ENCODE measurements at places on chromosomes 6 and 20.

GRCh38 chr6:26103141-26103769, 16.0 kb downstream of the HFE start:
- DNase-seq = no peak

DNA sequence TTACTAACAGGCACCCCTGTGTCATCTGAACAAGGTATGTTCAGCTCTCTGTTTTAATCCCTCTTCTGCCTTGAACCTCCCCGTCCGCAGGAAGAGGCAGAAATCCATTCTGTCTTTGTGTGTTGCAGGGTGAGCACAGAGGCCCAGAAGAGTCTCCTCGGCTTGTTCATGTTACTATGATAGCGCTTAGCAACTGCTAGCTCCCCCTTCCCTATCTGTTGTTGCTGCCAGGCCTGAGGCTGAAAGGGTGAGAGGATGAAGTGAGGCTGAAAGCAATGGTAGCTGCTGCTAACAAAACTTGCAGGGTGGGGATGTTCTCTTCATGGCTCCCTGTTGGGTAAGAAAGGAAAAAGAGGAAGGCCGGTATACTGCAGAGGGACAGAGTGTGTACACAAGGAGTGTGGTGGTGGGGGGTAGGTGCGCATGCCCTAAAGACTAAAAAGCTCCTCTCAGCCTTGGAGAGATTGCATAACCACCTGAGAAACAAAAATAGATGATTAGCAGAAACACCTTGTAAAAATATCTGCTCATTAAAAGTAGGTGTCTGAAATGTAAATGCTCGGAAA, 55.2 kb upstream of the CITED2 start:
- DNase-seq = peak; percentile 59

GRCh38 chr20:32963176-32963575, 41.1 kb downstream of the SUN5 start:
- DNase-seq = no peak

DNA sequence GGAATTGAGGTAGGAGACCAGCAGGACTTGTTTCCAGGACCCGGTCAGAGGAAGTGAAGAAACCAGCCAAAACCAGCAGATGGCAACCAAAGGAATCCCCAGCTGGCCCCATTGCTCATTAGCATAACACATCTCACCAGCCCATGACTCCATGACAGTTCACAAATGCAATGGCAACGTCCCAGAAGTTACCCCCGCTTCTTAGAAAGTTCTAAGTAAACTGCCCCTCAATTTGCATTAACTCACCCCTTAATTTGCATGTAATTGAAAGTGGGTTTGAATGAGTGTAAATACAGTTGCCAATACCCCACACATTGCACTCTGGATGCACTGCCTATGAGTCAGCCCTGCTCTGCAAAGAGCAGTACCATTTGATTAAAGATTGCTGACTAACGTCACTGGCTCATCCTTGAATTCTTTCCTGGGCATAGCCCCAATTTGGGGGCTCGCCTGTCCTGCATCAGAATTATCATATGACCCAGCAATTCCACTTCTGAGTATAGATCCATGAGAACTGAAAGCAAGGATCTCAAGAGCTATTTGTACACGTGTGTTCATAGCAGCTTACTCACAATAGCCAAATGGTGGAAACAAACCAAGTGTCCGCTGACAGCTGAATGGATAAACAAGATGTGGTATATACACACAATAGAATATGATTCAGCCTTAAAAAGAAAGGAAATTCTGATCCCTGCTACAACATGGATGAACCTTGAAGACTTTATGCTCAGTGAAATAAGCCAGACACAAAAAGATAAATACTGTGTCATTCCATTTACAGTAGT, 36.4 kb downstream of the MYLK4 start:
- DNase-seq = peak; percentile 40

DNA sequence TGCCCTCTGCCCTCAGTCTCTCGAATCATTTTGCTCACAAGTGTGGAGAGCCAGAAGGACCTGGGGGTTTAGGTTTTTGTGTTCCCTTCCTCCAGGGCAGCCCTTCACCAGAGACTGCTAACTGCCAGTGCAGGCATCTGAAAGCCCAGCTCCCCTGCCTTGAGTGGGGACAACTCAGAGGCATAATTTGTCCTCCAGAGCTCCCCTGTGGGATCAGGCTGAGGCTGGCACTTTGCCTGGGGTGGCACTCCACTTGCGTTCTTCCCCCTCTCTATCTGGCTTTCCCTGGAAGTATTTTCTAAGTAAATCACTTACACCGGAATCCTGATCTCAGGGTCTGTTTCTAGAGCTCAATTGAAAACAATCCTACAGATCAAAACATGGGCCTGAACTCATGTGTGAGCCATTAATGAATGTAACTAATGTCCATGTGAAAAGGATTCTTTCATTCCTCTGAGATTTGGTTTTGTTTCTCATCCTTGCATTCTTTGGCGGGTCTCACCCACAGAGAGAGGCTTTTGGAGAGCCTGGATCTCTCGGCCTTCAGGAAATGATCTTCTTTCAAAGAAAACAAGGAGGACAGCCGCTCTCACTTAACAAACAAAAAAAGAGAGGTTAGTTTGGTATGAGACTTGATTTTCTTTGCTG, 125.7 kb upstream of the RIPOR2 start:
- no peak for DNase-seq

DNA sequence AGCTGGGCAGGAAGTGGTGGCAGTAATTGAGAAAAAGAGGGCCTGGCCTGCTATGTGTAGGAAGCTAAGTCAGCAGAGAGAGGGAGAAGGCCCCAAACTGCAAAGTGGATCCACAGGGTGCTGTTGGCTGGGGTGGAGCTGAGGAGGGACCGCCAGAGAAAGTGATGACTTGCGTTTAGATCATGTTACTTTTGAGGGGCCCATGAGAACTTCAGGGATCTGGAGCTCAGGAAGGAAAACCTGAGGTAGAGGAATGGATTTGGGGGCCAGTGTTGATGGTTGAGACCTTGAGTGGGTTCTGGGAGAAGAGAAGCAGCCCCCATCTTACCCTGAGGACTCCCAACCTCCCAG, 155.5 kb downstream of the MRPL14 start:
- DNase-seq = no peak

DNA sequence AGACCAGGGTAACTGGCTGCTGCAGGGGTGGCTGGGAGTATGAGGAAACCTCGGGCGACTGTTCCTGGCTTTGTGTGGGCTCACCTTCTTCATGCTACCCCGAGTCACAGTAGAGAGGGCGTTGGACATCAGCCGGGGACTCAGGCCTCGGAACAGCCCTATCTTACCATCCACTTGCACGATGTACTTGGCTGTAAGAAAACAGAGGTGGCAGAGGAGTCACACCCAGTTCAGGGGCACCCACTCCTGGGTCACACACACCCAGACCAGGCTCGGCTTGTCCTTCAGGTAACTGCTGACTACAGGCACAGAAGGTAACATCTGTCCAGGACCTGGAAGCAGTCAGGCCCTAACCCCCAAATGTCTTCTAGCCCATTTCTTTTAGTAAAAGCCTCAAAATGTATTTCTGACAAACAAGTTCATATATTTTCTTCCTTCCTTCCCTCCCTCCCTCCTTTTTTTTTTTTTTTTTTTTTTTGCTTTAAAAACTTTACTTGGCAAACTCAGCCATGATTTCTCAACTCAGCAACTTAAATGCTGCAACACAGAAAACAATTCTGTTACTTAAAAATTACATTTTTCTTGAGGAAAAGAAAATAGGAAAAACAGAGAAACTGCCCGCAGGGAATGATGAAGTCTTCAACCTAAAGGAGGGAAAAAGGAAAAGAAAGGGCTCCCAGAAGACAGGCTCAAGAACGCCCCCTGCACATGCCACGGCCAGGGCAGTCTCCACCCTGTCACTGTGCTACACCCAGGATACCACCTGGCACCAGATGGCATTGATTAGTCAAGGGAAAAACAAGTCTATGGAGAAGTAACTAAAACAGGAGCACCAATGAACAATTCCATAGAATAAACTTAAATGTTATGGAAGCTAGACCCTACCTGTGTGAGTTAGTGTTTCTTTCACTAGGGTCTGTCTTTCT, 7.3 kb downstream of the MTCH1 start:
- DNase-seq = no peak

DNA sequence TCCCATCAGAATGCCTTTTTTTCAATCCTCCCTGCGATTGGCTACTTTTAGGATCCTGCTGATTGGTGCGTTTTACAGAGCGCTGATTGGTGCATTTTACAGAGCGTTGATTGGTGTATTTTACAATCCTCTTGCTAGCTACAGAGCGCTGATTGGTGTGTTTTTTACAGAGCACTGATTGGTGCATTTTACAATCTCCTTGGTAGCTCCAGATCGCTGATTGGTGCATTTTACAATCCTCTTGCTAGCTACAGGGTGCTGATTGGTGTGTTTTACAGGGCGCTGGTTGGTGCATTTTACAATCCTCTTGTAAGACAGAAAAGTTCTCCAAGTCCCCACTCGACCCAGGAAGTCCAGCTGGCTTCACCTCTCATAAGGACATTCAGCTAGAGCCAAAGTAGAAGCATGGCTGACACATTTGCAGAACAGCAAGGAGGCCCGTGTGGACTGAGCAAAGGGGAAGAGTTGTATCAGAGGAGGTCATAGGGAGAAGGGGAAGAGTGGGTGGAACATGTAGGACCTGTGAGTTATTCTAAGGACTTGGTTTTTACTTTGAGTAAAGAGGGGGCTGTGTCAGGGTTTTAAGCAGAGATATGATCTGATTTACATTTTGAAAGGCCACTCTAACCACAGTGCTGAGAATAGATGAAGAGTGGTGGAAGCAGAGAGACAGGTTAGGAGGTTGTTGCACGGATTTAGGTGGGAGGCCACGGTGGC, 2.6 kb downstream of the ALDH5A1 start:
- DNase-seq = peak; percentile 23

- DNase-seq = no peak
Observed at GRCh38 chr6:125136378-125136777, 17.2 kb upstream of the TPD52L1 start.

DNA sequence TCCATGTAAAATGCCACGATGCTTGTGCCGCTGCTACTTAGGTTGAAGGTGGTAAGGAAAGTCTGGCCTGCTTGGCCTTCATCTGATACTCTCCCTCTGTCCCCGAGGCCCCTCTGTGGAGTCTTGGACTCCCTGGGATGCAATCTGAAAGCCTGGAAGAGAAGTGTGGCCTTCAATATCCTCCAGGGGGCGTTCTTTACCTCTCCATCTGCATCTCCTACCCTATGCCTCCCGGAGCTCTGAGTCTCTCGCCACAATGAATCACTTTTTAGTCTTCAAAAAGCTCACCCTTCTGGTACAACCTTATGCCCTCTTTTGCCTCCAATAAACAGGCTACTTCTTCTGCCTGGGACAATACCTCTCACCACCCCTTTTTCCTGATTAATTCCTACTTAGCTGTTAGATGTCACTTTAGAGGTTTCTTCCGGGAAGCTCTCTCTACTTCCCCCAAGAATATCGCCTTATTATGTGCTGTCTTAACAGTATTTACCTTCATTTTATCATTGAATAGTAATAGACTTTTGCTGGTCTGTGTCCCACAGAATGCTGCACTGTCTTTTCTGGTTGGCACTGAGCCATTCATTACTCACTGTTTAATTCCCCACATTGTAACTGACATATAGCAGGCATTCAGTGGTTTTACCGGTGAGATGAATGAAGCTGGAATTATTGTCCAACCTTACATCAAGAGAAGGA, 13.9 kb upstream of the ATG5 start:
- DNase-seq = peak; percentile 68

- no peak for DNase-seq
Observed at GRCh38 chr20:19073584-19074218, 138.7 kb upstream of the SLC24A3 start.

DNA sequence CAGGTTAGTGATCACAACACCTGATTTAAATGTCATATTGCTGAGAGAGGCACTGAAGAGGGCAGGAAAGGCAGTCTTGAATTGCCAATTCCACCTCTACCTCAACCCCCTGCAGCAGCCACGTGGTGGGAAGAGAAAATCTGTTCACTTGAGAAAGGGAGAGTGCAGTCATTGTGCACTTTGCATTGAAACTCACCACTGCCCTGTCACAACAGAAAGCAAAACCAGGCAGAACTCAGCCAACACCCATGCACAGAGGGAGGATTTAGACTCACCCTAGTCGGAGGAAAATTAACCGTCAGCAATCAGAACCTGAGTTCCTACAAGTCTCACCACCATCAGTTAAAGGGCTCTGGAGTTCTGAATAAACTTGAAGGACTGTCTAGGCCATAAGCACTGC, 1040.2 kb downstream of the HACE1 start:
- no peak for DNase-seq

DNA sequence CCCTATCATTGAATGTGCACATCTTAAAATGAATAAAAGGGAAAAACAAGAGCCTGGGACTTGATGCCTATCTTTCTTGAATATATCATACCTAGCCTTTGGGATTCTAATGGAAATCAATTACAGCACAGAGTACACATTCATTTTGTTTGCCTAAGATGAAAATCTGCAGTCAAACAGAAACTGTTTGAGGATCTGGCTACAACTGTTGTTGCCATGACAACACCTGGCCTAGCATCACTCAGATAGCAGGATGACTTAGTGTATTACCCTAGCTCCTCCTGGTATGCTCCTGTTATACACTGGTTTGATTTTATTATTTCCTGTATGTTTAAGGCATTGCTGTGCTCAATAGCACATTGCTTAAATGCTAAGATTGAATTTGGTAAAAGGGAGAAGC, 71.5 kb upstream of the LAMP5 start:
- no peak for DNase-seq

DNA sequence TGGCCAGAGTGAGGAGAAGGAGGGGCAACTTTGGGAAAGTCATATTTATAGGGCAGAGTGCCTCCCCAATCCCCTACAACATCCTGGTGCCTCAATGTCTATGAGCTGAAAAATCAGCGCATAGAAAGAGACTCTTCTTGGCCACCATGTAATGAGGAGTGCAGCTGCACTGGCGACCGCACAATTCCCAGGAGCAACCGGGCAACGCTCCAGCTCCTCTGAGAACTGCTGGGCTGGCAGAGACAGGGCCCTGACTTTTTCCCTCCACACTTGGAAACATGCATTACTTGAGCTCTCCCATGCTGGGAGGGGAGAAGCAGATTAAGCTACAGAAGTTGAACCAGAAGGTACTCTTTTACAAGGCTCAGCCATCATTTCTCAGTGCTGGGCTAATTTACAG, 31.4 kb upstream of the MARCKS start:
- no peak for DNase-seq

- no peak for DNase-seq
Observed at GRCh38 chr6:25411316-25411950, 132.3 kb downstream of the CARMIL1 start.

DNA sequence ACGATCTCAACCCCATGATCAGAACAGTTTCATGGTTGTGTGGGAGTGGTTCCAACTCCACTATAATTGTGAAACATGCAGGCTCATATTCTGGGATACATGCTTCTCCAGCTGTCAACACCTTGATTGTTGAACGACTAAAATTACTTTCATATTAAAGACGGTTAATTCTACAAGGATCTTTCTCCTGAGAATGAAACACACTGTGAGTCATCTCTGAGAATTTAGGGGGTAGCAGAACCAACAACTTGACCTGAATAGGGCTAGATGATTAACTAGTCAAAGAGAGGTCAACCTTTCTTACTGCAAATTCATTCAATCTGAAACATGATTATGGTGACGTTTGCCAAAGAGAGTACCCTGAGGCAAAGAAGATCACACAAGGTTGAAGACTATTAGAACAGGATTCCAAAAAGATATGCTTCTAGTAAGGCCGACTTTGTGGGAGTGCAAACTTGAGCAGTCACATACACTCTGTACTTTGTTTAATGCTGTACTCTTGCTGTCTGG, 175.2 kb upstream of the CITED2 start:
- DNase-seq = no peak

Data from inflammatory macrophage treated with lipopolysaccharide for 4 hours (primary cell).